ENCODE measurements at places on chromosomes 5 and 9. TPM values are rescaled to one million over a fixed set of nuclear protein-coding genes. Genes with fewer than 3 reads are reported as not detected.

CCL27 gene
- total RNA-seq, result not detected

DNA sequence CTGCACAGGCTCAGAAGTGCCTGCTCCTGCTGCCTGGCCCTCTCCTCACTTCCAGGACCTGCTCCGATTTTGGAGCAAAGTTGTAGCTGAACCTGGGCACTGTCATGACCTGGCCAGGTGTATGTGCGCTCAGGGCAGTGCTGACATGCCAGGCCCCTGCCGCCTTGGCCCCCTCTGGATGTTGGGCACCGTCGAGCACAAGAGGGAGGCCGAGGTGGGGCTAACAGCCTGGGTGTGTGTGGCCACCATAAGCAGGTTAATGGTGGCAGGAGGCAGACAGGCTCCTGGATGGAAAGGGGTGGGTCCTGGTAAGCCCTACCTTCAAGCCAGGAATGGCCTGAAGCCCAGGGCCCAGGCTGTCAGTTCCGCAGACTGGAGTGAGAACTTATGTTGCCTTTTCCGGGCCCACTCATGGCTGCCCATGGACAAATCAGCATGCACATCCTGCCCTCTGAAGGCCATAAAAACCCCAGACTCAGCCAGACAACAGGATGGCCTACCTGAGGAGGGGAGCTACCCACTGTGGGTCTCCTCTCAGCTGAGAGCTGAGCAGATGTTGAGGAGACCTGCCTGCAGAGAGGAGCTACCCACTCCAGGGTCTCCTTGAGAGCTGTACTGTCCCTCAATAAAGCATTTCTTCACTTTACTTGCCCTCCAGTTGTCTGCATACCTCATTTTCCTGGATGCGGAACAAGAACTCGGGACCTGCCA, 66.2 kb downstream of the NACC2 start:
- DNase-seq, result no peak

ARAP3 gene
- 4.1 TPM for total RNA-seq

GRCh38 chr9:101727612-101728524, 10.6 kb downstream of the GRIN3A start:
- DNase-seq, result peak; percentile 32

EGFL7 gene
- 98.5 TPM for total RNA-seq

DNA sequence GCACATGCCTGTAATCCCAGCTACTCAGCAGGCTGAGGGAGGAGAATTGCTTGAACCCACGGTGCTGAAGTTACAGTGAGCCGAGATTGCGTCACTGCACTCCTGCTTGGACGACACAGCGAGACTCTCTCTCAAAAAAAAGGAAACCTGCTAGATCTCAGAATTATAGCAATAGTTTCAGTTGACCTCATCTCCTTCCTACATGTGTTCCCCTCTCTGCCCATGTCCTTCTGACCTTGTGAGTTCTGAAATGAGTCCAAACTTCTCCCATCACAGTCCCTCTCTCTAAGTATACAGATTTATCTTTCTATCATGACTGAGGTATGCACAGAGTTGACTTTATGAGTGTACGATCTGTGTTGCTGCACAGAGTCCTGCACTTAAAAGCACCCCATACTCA, 44.6 kb upstream of the SHOC1 start:
- peak; percentile 54 for DNase-seq

DNA sequence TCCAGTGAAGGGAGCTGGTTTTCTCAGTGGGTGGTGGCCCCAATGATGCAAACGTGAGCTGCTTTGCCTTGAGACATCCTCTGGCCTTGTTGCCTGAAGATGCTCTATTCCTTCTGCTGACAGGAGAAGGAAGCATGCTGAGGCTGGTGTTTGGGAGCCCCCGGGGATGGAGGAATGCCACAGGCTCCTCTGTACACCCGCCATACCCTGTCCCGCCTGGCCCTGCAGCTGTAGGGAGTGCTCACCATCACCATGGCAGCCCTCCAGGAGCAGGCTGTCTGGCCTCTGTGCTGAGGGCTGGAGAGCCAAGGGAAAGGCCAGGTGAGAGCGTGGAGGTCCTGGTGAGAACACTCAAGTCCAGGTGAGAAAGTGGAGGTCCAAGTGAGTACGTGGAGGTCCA, 134.4 kb downstream of the MRPL36 start:
- DNase-seq, result peak; percentile 15

- DNase-seq, result no peak
Observed at GRCh38 chr5:66281294-66281693, 137.2 kb downstream of the SREK1 start.

DNA sequence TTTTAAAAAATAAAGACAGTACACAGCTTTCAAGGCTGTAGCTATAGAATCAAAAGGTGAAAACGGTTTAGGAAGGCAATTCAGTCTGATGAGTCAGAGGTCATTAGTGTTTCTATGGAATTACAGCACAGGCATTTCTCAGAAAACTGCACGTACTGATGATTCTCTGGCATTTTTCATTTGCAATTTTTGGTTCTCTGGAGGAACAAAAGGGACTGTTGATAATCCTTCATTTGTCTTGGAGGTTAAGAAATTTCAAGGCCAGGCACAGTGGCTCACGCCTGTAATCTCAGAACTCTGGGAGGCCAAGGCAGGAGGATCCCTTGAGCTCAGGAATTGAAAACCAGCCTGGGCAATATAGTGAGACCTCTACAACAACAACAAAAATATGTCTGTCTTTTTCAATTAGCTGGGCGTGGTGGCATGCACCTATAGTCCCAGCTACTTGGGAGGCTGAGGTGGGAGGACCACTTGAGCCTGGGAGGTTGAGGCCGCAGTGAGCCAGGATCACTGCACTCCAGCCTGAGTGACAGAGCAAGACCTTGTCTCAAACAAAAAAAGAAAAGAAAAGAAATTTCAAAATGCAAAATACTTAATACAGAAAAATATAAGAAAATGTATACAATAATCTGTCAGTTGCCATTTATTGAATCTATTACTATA, 27.3 kb downstream of the NR6A1 start:
- no peak for DNase-seq

- DNase-seq, result no peak
Observed at GRCh38 chr9:121876658-121877271, 216.3 kb downstream of the TTLL11 start.

- no peak for DNase-seq
Observed at GRCh38 chr5:78889369-78890140, 95.6 kb downstream of the ARSB start.

CERCAM gene
- 10.1 TPM for total RNA-seq

DNA sequence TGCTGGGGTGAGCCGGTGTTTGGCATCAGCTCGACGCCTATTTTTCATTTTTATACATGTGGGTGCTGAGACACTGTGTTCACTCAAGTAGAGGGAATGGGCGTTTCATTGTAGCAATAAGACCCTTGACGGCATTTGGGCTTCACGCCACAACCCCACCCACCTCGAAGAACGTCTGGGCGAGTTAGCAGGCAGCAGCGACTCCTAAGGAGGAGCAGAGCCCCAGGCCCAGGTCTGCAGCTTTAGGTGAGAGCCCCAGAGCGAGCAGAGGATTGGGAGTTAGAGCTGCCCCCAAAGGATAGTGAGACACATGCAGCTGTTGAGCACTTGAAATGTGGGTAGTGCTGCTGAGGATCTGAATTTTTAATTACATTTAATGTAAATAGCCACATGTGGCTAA, 1.6 kb upstream of the ZFP62 start:
- no peak for DNase-seq

DND1 gene
- 3.0 TPM for total RNA-seq

GRCh38 chr9:112694706-112695555, 23.0 kb downstream of the INIP start:
- peak; percentile 5 for DNase-seq

DNA sequence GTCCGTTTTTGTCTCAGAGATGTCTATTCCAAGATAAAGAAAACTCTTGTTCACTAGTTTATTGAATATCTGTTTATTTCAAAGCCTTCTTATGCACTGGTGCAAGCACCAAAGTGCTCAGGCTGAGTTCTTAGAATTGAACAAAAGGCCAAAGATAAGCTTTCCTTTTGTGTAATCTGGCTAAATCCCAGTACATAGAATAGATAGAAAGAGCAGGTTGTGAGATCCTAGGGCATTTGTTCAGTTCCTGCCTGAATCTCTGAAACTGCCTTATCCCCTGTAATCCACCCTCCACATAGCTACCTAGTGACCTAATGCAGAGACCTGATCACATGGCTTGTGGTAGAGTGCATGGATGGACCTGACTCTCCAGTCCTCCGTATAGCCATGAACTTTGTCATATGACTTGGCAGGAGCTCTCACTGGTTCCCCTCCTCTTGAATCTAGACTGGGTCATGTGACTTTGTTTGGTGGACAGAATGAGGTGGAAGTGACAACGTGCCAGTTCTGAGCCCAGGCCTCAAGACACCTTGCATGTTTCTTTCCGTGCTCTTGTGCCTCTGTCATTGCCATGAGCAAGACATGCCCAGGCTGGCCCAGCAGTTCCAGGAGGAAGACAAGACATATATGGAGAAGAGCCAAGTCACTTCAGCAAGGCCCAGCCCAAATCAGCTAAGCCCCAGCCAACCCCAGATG, 139.3 kb upstream of the SHB start:
- no peak for DNase-seq

GRCh38 chr9:134500931-134501760, 140.5 kb upstream of the COL5A1 start:
- no peak for DNase-seq

ENTPD2 gene
- total RNA-seq, result not detected

TYRP1 gene
- 0.94 TPM for total RNA-seq

GRCh38 chr9:104606152-104606551, 725 bp upstream of the OR13C2 start:
- DNase-seq, result peak; percentile 1

DNA sequence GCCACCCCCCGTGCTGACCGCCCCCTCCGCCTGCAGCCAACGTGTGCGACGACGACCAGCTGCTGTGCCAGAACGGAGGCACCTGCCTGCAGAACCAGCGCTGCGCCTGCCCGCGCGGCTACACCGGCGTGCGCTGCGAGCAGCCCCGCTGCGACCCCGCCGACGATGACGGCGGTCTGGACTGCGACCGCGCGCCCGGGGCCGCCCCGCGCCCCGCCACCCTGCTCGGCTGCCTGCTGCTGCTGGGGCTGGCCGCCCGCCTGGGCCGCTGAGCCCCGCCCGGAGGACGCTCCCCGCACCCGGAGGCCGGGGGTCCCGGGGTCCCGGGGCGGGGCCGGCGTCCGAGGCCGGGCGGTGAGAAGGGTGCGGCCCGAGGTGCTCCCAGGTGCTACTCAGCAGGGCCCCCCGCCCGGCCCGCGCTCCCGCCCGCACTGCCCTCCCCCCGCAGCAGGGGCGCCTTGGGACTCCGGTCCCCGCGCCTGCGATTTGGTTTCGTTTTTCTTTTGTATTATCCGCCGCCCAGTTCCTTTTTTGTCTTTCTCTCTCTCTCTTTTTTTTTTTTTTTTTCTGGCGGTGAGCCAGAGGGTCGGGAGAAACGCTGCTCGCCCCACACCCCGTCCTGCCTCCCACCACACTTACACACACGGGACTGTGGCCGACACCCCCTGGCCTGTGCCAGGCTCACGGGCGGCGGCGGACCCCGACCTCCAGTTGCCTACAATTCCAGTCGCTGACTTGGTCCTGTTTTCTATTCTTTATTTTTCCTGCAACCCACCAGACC, 80.2 kb downstream of the NTNG2 start:
- DNase-seq, result peak; percentile 43

GRCh38 chr9:106976772-106977171, 113.8 kb downstream of the ZNF462 start:
- DNase-seq, result no peak

DNA sequence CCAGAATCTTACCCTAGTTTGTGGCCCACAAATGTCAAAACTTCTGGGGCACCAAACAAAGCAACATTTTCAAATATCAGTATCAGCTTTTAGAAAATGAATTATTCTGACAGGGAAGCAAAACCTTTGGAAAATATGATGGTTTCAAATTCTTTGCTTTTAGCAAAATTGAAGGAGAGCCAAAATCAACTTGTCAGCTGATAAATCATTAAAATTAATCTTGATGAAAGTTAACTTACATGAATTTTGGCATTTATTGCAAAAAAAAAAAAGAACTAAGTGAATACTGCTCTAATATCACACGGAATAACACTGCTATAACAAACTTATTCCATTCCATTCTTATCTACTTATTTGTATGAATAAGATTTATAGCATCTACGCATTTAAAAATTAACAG, 158.1 kb upstream of the TARS1 start:
- DNase-seq, result no peak

WDR5 gene
- total RNA-seq, result 67.7 TPM

GRCh38 chr9:115808108-115808507, 345.5 kb upstream of the PAPPA start:
- no peak for DNase-seq

GRCh38 chr5:68872088-68872839, 221.6 kb upstream of the SLC30A5 start:
- DNase-seq, result peak; percentile 48

GRCh38 chr9:91770229-91770628, 179.8 kb downstream of the ROR2 start:
- DNase-seq, result no peak

GRCh38 chr5:96855031-96855872, 21.0 kb upstream of the ERAP2 start:
- DNase-seq, result peak; percentile 26

NR4A3 gene
- total RNA-seq, result 6.4 TPM

GRCh38 chr9:135307300-135307699, 172.3 kb upstream of the PPP1R26 start:
- DNase-seq, result no peak

DNA sequence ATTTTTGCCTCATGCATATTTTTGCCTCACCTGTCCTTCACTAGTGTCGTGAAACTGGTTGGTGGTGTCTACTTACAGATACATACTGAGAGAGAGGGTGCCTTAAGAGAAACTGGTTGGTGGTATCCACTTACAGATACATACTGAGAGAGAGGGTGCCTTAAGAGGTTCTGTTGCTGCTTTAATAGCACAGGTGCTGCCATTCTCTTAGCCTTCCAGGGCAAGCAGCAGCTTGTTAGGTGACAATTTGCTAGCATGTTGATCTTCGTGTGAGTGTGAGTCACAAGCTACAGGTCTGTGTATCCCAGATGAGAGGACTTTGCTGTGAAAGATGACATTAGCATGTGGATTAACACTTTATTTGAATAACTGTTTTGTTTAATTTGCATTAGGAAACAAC, 1.4 kb downstream of the PTTG1 start:
- no peak for DNase-seq

GRCh38 chr9:22229069-22229468, 217.6 kb upstream of the DMRTA1 start:
- DNase-seq, result no peak

DNA sequence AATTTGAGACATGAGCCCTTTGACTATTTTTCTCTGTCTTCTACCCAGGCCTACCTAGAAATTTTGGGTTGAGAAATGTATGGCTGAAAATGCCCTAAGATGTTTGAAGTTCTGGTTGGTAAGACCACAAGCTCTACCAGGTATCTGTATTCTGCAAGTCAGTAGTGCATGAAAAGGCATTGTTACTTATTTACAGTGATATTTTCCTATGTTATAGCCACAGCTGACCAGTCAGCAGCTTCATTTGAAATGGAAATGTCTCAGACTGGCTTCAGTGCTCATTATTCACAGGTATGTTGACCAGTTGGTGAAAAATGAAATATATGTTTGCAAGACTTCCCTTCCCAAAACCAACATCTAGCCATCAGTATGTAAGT, 91.9 kb upstream of the ITGA2 start:
- no peak for DNase-seq

Measured in A673 (cell line).